ENCODE measurements at places on chromosomes 3 and 15.

- no peak for DNase-seq
Observed at GRCh38 chr3:46420931-46421330, 13.9 kb downstream of the CCRL2 start.

DNA sequence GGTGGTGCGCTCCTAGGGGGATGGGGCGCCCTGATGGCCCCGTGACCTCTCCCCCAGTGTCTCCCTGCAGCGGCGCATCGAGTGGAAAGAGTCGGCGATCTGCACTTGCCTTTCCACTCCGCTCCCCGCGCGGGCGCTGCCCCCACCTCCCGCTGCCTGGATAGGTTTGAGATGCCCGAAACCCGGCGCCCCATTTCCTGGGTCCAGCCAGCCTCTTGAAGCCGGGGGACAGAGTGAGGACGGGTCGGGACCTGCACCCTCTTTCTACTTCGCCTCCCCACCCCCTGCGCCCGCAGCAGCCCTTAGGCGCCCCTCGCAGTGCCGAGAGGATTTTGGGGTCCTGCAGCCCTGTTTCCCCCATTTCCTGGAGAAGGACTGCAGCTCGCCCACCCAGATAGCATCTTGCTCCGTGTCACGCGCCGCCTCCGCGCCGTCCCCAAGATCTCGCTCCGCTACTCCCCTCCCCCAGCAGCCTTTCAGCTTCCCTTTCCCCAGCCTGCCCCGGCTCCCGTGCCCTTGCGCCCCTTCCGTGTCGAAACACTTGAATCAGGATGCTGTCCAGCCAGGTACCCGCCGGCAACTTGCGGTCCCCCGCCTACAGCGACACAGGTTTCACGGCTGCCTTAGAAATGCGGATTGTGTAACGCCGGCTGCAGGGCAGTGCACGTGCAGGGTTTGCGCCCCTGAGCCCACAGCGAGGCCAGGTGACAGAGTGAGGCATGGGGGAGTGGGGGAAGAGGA, 519 bp downstream of the ABHD6 start:
- no peak for DNase-seq

DNA sequence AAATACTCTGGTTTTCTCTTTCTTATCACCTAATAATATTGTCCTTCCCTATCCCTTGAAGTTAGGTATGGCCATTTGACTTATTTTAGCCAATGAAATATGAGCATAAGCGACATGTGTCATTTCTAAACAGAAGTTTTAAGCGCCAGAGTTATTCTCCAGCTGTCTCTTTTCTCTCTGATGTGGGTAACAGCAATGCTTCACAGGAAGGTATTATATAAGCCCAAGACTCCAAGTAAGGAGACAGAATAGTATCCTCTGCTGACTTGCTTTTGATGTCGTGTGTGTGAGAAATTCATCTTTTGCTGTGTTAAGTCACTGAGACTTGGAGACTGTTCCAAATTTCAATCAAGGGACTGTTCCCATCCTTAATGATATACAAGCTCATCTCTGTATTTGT, 224.6 kb upstream of the NECTIN3 start:
- DNase-seq: no peak

GRCh38 chr3:150348500-150348899, 59.6 kb upstream of the TSC22D2 start:
- no peak for DNase-seq

GRCh38 chr15:58472221-58472620, 40.4 kb downstream of the LIPC start:
- DNase-seq: no peak

DNA sequence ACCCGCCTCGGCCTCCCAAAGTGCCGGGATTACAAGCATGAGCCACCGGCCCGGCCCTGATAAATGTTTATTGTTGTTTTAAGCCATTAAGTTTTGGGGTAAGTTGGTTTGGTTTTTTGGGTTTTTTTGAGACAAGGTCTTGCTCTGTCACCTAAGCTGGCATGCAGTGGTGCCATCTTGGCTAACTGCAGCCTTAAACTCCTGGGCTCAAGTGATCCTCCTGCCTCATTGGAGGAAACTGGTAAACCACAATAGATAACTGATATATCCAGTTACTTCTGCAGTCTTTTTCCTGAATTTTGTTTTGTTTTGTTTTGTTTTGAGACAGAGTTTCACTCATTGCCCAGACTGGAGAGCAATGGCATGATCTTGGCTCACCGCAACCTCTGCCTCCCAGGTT, 4.2 kb downstream of the SLC25A20 start:
- DNase-seq: no peak

DNA sequence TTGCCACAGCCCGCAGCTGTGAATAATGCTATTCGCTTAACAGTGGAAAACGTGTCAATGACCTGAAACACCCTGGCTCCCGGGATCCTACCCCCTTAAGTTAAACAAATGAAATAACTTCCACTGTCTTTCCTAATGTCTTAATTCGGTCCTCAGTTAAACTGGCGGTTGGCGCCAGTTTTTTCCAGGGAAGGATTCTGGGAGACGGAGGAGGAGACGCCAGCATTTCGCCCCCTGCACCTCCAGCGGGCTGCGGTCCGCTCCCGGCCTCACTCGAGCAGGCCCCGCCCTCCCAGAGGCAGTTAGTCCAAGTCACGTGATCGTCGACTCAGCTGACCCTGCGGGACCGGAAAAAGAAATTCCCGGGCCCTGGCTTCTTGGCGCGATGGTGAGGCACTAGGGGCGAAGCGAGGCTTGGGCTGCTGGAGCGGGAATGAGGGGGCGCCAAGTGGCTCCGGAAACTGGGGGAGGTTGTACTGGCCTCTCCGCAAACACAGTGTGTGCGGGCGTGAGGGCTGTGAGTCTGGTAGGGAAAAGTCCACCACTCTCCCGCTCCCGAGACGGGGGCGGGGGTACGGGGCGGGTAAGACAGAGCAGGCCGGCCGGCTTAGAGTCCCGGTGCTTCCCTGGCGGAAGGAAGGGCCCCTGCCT, at the start of gene COMMD4:
TSS of gene COMMD4 (plus strand) at position 359 of the 651 bp plus-strand sequence. CDS start at position 386, 27 bp downstream.
- DNase-seq: peak; percentile 99

DNA sequence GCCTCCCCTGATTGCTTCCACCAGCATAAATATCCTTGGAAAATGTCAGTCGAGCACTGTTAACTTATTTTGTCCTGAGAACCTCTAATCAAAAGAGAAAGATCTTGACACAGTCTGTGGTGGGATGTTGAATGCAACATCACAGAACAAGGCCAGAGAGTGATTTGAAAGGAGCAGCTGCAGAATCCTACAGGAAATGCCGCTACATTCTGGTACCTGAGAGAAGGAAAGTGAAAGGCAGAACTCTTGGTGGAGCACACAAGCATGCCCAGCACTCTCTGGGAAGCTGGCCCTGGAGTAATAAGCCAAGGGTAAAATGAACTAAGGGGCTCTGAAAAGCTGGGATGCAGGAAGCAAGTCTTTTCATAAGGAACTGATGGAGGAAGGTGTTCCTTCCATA, 75.8 kb downstream of the CBLB start:
- DNase-seq: no peak

DNA sequence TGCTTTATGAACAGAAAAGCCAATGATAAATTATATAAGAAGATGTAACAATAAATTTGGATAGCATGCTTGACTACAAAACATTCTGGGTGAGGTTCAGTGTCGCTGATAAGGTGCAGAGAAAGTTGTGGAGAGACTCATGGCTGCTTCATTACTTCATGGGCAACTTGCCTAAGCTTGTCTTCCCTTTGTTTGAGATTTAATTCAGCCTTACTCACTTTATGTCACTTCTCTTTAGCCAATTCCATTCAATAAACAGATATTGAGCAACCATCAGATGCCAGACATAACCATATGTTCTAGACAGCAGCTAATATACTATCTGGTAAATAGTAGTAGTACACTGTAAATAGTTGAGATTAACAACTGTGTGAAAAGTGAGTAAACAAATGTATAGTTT, 401.5 kb upstream of the FRG2C start:
- DNase-seq: no peak

DNA sequence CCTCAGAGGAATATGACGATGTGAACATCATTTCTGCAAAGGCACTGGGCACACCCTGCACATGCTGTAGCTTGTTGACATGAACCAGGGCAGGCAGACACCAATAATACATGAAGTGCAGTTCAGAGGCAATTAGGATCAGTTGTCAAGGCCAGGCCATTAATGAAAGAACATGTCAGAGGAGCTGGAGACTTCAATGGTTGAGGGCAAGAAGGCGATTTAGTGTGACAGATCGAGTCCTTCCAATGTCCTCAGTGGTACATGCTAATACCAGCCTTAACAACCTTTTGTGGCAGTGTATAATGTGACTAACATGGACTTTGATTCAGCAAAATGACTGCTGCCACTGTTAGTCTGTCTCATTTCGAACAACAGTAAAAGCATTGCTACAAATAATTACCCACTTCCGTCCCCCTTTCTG, 205.2 kb upstream of the NANOGP8 start:
- DNase-seq: no peak

DNA sequence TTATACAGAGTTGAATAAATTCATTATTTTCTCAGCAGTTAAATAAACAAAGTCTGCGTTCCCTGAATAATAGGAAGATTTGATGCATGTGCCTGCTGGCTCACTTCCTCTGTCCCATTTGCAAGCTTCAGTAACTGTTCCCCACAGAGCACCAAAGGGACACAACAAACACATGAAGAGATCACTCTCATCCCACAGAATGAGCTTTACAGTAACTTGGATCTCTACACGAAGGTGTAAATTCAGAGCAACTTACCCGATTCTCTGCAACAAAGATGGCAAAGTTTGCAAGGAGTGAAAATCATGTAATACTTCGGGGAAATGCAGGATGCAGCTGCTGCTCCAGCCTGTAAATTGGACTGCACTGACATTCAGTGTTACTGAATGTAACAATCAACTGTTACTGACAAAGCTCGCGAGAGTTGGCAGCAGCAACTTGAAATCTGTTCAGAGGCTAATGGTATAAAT, at the start of gene BCHE:
TSS of gene BCHE (minus strand) at position 366 of the 468 bp plus-strand sequence. CDS start 6,390 bp downstream, outside the sequence.
- DNase-seq: peak; percentile 24

GRCh38 chr3:175573226-175573625, 714.1 kb downstream of the NAALADL2 start:
- no peak for DNase-seq

- no peak for DNase-seq
Observed at GRCh38 chr15:83694536-83694935, 40.6 kb downstream of the ADAMTSL3 start.

DNA sequence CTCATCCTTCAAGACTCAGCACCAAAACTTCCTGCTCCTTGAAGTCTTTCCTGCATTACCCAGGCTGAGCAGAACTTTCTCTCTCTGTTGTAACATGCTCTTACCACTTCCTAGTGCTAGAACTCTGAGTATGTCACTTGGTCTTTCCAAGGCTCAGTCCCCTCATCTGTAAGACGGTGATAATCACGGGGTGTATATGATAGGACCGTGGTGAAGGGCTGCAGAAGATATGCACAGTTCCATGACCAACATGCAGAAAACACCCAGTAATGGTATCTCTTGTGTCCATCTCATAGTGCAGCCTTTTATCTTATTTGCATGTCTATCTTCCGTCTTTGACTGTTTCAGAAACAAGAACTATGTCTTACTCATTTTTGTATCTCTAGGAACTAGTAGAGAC, 154.5 kb downstream of the ZNF621 start:
- no peak for DNase-seq

GRCh38 chr3:98906230-98906629, 4.7 kb upstream of the DCBLD2 start:
- no peak for DNase-seq

DNA sequence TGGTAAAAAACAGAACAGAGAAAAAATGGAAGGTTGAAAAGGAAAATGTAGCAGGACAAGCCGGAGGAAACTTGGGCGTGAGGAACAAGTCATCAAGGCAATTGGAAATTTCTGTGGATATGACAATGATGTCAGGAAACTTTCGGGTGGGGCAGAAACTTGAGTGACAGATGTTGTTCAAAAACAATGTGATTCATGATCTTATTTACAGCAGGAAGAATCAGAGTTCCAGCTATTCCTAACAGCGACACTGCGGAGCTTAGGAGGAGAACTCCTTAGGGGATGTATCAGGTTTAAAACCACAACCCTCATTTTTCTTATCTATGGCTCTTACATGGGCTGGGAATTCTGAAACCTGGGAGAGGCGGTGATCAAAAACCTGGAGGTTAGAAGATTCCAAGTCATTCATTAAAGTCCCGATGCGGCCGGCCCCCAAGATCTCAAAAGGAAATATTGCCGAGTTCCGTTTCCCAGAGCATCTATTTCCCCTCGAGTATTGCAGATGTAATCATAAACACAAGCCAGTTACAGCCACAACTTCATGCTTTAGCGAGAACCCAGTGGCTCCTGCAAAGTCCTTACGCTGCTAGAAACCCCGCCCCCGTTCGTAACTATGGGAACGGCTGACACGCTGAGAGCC, 659 bp upstream of the ARRDC4 start:
- DNase-seq: no peak

DNA sequence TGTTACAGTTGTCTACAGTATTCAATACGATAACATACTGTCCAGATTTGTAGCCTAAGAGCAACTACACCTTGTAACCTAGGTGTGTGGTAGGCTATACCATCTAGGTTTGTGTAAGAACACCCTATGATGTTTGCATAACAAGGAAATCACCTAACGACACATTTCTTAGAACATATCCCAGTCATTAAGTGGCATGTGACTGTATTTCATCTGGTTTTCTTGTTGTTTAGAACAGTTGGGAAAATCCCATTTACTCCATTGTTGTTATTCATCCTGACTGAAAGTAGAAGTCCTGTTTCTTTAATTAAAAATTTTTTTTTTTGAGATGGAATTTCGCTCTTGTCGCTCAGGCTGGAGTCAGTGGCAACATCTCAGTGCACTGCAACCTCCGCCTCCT, 31.3 kb downstream of the LRRC28 start:
- no peak for DNase-seq

DNA sequence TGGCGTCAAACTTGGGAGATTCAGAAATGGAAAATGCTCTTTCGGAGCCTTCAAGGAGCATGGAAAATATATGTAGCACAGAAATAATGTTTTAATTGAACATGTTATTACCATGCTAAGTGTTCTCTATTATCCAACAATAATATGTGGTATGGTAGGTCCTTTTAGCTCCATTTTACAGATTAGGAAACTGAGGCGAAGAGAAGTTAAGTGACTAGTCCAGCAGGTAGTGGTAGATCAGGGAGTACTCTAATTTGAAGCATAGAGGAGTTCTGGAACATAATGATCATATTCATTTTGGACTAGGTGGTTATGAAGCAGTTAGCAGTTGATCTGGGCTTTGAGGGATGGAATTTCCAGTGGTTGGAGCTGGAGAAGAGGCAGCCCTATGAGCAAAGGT, 1.1 kb downstream of the CMC1 start:
- no peak for DNase-seq
